ENCODE measurements at places on chromosomes 16 and 17.
A peak's percentile ranks its signal among the peaks of the same experiment; 100 is the strongest.

DNA sequence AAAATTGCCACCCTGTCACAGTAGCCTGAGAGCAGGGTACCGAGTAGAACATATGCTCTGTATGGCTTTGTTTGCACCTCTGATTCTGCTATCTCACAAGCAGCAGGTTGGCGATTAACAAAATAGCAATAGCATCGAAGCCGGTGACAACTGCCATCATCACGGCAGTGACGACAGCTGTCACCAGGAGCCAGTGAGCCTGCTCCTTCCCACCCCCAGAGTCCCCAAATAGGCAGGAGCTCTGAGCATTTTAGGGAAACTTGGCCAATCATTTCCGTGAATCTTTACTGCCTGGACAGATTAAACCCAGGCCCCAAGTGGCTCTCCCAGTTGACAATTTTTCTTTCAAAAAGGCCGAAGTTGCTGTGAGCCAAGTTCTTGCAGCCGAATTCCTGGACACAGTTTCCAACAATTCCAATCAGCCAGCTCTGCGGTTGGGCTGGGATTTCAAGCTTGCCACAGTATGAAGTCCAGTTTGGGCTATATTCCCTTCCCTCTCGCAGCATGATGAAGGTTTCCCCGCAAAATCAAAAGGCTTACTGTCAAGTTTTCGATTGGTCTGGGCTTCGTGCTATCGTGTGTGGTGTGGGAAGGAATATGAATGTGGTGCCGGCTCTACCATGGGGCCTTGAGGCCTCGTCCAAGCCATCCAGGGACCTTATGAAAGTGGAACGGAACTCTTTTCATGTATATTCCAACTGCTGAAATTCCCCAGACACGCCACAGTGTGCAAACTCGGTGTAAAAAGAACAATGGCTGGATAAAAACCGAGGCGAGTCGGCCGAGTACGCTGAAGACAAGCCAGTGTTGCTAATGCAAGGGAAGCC, 186.6 kb downstream of the C16orf78 start:
- H3K36me3 ChIP-seq: no peaks in the 10 kb centered on the region
- H3K4me1 ChIP-seq: peaks cover 2% of the 10 kb centered on the region
- H3K27ac ChIP-seq: no peak overlapping the region
- H3K4me3 ChIP-seq: no peak overlapping the region

DNA sequence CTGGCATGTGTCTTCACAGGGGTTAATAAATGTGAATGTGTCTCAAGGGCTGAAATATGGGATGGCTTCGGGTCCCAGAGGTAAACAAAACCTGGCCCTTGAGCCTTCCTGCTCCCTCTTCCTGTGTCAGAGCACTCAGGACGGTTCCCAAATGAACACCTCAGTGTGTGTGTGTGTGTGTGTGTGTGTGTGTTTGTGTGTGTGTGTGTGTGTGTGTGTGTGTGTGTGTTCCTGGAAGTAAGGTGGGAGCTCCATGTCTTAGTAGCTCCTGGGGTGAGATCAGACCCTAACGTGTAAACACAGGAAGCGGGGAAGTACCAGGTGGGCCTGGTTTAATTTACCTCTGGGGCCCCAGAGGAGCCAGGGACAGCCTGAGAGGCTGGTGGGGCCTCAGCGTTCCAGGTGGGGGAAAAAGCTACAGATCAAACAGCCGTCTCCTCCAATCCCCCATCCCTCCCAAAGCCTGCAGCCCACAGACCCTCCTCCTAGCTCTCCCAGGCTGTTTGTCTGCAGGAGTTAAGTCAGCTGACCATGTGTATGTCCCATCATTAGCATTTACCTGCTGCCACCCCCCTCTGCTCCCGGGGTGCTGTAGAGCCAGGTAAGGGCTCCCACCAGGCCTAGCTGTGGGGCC, 6.1 kb downstream of the KIF19 start:
- peaks cover 13% of the 10 kb centered on the region for H3K4me1 ChIP-seq
- no peaks in the 10 kb centered on the region for H3K36me3 ChIP-seq
- peak overlapping the region; percentile 52 for H3K27ac ChIP-seq
- H3K4me3 ChIP-seq: no peak overlapping the region
- H3K27me3 ChIP-seq: peaks cover 21% of the 10 kb centered on the region

DNA sequence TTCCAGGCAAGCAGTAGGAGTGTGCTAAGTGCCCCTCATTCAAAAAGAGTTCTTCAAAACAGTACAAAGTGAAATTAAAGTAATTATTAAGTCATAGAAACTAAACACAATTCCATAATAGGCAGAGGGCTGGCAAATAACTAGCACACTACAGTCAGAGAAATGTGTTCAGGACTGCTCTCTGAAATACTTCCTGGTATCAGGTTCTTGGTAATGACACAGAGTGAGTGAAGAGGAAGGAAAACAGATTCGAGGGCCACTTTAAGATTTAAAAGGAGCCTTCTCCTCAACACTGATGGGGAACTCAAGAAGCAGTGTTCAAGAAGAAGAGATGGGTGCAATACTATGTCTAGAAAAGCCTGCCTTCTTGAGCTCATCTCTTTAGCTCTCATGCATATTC, 139.2 kb downstream of the TOX3 start:
- no peaks in the 10 kb centered on the region for H3K36me3 ChIP-seq
- peaks cover 7% of the 10 kb centered on the region for H3K4me1 ChIP-seq
- DNase-seq: no peak
- H3K27me3 ChIP-seq: no peaks in the 10 kb centered on the region

- H3K27me3 ChIP-seq: peaks cover 52% of the 10 kb centered on the region
- no peak overlapping the region for H3K27ac ChIP-seq
Measured at GRCh38 chr16:55302635-55303034, 21.4 kb upstream of the IRX6 start.

- H3K36me3 ChIP-seq: peaks cover 2% of the 10 kb centered on the region
- H3K27me3 ChIP-seq: peaks cover 12% of the 10 kb centered on the region
- DNase-seq: no peak
- H3K4me1 ChIP-seq: no peaks in the 10 kb centered on the region
- H3K4me3 ChIP-seq: no peak overlapping the region
Measured at GRCh38 chr16:66948134-66948836, 12.8 kb upstream of the CES3 start.

- DNase-seq: peak; percentile 72
- H3K4me1 ChIP-seq: peaks cover 15% of the 10 kb centered on the region
- peak within 1 kb of the TSS; percentile 93 for H3K27ac ChIP-seq
- H3K27me3 ChIP-seq: no peaks in the 10 kb centered on the region
- H3K36me3 ChIP-seq: peaks cover 6% of the 10 kb centered on the region
- peak within 1 kb of the TSS; percentile 85 for H3K4me3 ChIP-seq
Measured at GRCh38 chr17:81552244-81553017, at the start of gene FAAP100. Gene FAAP100 (minus strand): TSS chr17:81552353. CDS start chr17:81552330, 23 bp downstream.

DNA sequence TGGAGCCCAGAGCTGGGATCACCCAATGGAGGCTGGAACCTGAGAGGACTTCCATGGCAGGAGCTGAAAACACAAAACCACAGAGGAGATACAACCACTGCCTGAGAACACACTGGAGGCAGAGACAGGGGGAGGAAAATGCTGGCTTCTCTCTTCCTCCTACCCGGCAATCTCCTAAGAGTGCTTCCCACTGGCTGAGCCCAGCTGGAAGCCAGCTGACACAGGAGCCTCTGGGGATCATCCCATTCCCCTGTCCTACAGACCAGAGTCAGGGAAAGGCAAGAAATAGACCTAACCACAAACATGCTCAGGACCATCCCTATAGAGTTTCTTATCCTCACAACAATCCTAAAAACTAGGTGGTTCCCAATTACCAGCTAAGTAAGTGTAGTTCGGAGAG, 112.4 kb upstream of the CDH5 start:
- H3K27me3 ChIP-seq: peaks cover 37% of the 10 kb centered on the region
- no peak overlapping the region for H3K4me3 ChIP-seq
- peaks cover 14% of the 10 kb centered on the region for H3K4me1 ChIP-seq
- no peak overlapping the region for H3K27ac ChIP-seq
- DNase-seq: no peak
- no peaks in the 10 kb centered on the region for H3K36me3 ChIP-seq

DNA sequence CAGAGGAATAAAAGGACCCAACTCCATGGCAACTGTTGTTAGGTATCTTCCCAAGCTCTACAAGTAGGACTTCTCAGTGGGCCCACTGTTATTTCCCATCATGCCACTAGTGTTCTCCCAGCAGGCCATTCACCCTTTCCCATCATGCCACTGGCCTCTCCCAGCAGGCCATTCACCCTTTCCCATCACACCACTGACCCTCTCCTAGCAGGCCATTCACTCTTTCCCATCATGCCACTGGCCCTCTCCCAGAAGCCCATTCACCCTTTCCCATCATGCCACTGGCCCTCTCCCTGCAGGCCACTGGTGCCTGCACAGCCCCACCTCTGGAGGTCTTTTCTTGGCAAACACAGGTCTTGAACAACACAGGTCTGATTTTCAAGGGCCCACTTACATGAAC, 36.3 kb downstream of the IFT140 start:
- no peak overlapping the region for H3K27ac ChIP-seq
- peaks cover 8% of the 10 kb centered on the region for H3K4me1 ChIP-seq
- no peaks in the 10 kb centered on the region for H3K27me3 ChIP-seq
- H3K36me3 ChIP-seq: peaks cover 29% of the 10 kb centered on the region
- DNase-seq: no peak
- no peak overlapping the region for H3K4me3 ChIP-seq

- peaks cover 1% of the 10 kb centered on the region for H3K36me3 ChIP-seq
- peaks cover 15% of the 10 kb centered on the region for H3K4me1 ChIP-seq
- peaks cover 20% of the 10 kb centered on the region for H3K27me3 ChIP-seq
- H3K27ac ChIP-seq: peak overlapping the region; percentile 99
- H3K4me3 ChIP-seq: peak overlapping the region; percentile 85
Measured at GRCh38 chr16:67431775-67432505, 1.0 kb downstream of the HSD11B2 start.

DNA sequence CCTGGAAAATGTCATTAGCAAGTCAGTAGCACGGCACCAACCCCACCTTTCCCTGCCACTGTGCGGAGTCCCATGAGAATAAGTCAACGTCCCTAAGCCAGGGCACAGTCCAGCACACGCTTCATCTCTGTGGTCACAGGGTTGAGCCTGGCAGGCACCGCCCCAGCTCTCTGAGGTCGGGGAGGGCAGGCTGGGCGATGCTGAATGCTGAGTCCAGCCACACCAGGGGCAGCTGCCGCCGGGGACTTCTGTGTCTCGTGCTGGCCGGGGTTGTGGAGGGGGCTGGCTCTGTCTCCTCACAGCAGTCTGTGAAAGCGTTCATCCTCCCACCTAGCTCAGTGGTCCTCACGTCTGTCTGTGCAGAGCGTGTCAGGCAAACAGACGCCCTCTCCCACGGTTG, 53.2 kb downstream of the BANP start:
- H3K27me3 ChIP-seq: no peaks in the 10 kb centered on the region
- H3K36me3 ChIP-seq: peaks cover 25% of the 10 kb centered on the region
- H3K27ac ChIP-seq: peak overlapping the region; percentile 59
- H3K4me1 ChIP-seq: no peaks in the 10 kb centered on the region
- no peak for DNase-seq
- H3K4me3 ChIP-seq: no peak overlapping the region

GRCh38 chr16:3254309-3254708, 2.1 kb downstream of the MEFV start:
- H3K27me3 ChIP-seq: peaks cover 22% of the 10 kb centered on the region
- no peaks in the 10 kb centered on the region for H3K4me1 ChIP-seq
- H3K4me3 ChIP-seq: no peak overlapping the region
- H3K27ac ChIP-seq: no peak overlapping the region
- H3K36me3 ChIP-seq: no peaks in the 10 kb centered on the region

DNA sequence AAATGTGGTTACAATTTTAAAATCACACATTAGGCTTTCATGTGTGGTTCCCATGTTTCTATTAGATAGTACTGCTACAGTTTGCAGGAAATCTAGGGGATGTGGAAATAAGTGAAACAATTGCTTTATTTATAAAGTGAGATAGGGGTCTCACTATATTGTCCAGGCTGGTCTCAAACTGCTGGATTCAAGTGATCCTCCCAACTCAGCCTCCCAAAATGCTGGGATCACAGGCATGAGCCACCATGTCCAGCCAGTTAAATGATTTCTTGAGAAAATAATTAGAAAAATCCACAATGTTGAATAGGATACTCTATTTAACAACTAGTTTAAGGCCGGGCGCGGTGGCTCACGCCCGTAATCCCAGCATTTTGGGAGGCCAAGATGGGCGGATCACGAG, 42.0 kb downstream of the UBE2G1 start:
- no peak overlapping the region for H3K4me3 ChIP-seq
- H3K36me3 ChIP-seq: peaks cover 17% of the 10 kb centered on the region
- no peaks in the 10 kb centered on the region for H3K27me3 ChIP-seq
- H3K4me1 ChIP-seq: peaks cover 1% of the 10 kb centered on the region
- no peak for DNase-seq
